ENCODE measurements at places on chromosomes 1 and 21.

DNA sequence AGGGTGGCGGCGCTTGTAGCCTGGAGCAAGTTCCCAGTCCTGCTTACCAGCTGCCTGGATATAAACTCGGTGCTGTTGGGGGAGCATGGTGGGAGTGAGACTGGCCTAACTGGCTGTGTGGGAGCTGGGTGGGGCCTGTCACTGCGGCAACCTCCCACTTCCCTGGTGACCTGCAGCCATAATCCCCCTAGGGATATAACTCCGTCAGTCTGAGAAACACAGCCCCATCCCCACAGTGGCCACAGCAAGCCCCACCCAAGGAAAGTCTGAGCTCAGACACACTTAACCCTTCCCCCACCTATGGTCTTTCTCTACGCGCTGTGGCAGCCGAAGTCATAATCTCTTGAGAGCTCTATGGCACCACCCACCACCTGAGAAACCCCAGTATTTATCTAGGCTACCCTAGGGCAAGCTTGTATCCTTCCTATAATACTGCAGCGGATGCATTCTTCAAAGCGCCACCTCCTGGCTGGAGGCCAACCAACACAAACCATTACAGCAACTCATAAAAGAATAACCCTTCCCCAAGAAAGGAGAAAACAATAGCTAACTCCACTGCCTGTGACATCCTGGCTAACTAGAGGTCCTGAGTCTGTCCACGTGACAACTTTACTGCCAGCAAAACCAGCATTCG lies 57.4 kb downstream of the ZNF648 start:
- DNase-seq: no peak

- no peak for DNase-seq
These were observed 9.3 kb downstream of the ATP1A1 start for GRCh38 chr1:116382321-116382720.

GRCh38 chr1:27885114-27885528 lies 12.8 kb downstream of the THEMIS2 start:
- no peak for DNase-seq

GRCh38 chr1:54249819-54250435 lies 50.0 kb downstream of the MRPL37 start:
- DNase-seq: no peak

- no peak for DNase-seq
These were observed 29.0 kb downstream of the PTAFR start for GRCh38 chr1:28147264-28148094.
